ENCODE measurements at places on chromosomes 13 and 19.

GRCh38 chr19:33177417-33177979 lies 16.6 kb upstream of the LRP3 start:
- ATAC-seq: no peak

DNA sequence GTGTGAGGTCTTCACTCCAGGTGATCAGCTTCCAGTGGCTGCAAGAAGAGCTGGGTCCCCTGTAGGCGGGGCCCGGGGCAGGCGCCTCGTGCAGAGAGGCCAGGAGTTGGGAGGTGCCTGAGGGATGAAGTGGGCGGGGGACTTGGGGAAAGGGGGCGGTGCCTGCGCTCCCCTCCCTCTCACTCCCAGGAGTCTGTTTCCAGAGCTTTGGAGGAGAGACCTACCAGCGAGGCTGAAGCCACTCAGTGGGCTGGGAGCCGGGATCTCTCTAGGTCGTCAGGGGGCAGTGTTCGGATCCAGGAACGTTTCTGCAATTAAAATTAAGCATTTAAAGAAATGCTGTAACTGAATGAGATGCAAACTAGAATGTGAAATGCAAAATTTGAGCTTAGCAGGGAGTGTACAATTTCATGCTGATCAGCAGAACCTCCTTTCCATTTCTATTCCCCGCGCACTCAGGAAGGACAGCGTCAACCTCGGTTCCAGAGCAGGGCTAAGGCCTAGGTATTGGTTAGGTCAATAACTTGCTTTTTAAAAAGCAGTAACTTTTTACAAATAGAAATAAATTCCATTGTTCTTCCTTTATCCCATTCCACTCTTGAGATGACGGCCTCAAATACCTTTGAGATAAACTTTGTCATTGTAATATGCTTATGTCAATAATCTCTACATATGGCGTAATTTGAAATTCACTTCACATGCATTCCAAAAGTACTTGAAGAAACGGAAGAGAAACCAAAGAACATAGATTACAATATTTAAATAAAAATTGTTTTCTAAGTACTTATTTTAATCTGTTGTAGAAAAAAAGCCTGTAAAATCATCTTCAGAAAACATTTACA lies 11.6 kb downstream of the ZNF160 start:
- ATAC-seq: no peak

DNA sequence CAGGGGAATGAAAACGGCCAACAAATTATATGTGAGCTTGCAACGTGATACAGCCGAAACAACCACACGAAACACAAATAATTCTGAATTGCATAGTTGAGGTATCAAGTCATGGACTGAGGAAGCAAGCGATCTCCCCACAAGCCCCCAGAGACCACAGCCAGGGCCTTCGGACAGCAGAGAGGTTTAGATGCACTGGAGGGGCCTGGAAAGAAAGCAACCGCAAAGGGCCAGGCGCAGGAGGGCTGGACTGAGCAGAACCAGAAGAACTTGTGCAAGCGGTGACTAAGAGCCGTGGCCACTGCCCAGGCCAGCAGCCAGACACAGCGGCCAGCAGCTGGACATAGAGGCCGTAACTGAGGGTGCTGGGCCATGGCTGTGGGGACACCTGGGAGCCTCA lies 131.4 kb downstream of the TNFRSF19 start:
- peak; percentile 86 for ATAC-seq

DNA sequence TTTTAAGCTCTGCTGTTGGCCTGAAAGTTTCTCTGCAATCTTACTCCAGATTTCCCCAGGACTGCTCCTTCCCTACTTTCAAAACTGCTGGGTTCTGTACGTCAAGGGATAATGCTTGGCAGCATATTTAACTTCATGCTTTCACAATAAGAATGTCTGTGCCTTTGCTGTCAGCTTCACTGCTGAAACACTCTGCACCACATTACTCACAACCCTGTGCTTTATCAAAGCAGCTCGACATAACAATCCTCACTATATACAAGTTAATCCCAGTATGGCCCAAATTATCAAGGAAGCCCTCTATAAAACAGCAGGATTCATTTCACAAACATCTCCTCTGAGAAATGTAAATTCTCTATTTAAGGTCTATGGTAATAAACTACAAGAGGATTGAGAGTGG lies 17.5 kb downstream of the LATS2 start:
- peak; percentile 93 for ATAC-seq

- ATAC-seq: no peak
Observed at GRCh38 chr13:30832845-30833332, 73.2 kb upstream of the MEDAG start.

DNA sequence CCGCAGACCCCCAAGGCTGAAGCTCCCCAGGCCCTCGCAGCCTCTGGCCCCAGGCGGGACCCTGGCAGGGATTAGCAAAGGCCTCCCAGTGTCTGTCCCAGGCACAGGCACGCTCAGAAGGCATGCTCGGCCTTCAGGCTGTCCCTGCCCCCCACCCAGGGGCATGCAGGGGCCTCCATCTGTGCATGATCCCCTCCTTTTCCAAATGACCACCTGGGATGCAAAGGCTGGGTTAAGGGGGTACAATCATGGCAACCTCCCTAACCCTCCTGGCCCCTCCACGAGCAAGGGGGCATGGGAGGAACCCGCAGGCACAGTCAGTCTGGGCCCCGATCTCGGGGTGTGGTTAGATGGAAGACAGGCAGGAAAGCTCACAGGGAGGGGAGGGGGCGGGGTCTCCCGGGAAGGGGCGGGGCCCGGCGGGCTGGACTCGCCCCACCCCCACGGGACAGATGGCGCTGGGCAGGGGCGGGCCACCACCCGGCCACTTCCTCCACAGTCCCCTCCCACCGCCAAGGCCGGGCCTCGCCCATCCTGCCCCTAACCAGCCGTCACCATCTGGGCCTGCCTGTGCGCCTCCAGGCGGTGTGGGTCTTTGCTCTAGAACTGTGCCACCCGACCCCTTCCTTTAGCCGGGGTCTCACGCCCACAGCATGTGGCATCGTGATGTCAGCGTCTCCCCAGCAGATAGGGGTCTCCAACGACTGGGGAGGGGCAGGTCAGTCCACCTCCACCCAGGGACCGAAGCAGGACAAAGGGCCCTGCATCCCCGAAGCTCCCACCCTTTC lies 7.0 kb upstream of the REXO1 start:
- ATAC-seq: peak; percentile 76

- ATAC-seq: no peak
Observed at GRCh38 chr13:39637890-39638289, 17.6 kb upstream of the COG6 start.

- ATAC-seq: no peak
Observed at GRCh38 chr19:38642176-38642575, 5.3 kb upstream of the ACTN4 start.

DNA sequence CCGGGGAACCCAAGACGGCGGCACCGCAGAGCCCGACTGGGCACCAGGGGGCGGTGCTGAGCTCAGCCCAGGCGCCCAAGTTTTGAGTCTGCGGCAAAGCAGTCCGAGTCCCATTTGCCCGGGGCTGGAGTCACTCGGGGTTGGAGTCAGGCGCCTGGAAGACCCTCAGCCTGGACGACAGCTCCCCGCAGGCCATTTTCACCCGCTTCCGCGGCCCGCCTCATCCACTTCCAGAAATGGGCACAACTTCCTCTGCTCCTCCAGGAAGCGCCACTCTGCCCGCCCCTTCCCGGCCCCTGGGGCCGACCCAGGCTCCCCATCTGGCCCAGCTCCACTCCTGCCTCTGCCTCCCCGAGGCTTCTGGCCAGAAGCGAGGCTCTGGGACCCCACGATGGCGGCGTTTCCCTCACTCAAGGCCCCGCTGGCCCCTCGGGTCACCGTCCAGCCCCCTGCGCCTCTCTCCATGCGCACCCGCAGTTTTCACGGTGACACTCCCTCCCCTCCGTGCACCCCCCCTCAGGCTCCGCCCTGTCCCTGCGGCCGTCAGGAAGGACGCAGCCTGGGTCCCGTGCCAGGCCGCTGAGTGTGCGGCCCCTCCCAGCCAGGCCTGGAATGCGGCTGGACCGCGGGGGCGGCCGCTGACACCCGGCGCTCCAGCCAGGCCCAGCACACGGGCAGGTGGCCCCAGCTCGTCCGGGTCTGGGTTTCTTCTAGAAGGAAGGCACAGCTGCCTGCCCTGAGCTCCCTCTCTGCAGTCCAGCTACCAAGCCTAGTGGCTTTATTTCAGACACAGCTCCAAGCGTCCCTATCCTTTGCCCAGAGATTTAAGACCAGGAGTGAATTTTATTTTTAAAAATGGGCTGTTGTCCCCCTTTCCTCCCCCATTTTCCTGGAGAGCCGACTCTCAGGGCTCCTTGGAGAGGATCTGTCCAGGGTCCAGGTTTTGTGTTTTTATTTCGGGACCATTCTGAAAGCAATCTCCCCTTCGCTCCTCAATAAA lies 4.7 kb downstream of the SERTAD1 start:
- peak; percentile 87 for ATAC-seq

DNA sequence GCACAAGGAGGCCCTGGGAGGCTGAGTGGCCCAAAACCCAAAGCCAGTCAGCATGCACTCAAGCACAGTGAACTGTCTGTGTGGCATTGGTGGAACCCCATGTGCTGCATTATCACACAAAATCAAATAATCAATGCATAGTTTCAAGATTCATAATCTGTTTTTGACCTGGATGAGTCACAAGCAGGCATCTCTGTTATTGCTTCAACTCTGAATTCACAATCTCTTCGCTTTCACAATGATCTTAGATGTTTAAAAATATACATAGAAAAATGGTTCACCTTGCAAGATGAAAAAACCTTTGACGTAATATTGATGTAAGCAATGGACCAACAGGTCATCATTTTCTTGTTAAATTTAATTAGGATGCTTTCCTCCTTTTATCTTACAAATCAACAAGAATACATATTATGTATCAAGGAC lies 455.4 kb downstream of the IRS2 start:
- no peak for ATAC-seq

GRCh38 chr13:23321535-23322241 lies 111.8 kb downstream of the SACS start:
- peak; percentile 90 for ATAC-seq

DNA sequence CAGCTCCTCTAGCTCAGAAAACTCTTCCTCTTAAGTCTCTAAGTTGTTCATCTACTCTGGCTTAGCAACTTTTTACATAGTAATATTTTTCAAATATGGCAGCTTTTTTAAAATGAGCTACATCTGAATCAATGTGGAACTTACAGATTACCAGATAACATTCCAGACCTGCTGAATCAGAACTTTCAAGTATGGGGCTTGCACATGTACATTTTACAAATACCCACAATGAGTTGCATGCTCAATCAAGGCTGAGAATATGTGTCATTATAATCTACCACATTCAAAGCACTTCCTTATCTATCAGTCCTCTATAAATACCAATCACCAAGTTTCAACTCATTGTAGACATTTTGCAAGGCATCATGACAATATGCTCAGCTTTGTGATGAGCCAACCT lies 383.1 kb downstream of the FGF14 start:
- no peak for ATAC-seq

GRCh38 chr13:29852472-29853054 lies 2.1 kb upstream of the UBL3 start:
- no peak for ATAC-seq

DNA sequence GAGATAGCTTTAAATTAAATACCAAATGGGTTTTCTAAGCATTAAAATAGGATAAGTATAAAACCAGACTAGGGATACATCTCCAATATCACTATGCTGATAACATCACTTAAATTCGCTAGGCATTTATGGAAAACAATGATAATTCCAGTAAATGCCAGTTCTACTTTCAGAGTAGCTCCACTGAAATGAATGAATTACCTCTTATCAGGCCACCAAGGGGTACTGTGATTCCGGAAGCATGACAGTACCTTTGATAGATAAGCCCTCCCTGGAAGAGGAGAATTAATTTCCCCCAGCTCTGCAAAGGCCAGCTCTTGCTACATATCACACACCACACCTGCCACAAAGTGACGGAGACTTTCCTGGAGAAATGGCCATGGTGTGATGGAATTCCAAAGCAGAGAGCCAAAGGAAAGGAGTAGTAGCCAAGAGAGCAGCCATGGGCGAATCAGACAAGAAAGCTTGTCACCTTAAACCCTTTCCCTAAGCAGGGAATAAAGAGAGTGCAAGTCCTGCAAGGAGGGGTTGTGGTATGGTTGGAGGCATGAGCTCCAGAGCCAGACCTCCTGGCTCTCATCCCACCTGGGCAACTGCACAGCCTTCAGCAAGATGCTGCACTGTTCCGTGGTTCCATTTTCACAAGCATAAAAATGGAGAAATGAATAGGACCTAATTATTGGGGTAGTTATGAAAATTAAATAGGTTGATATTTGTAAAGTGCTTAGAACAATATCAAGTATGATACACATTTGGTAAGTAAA lies 423.1 kb downstream of the FGF14 start:
- no peak for ATAC-seq

DNA sequence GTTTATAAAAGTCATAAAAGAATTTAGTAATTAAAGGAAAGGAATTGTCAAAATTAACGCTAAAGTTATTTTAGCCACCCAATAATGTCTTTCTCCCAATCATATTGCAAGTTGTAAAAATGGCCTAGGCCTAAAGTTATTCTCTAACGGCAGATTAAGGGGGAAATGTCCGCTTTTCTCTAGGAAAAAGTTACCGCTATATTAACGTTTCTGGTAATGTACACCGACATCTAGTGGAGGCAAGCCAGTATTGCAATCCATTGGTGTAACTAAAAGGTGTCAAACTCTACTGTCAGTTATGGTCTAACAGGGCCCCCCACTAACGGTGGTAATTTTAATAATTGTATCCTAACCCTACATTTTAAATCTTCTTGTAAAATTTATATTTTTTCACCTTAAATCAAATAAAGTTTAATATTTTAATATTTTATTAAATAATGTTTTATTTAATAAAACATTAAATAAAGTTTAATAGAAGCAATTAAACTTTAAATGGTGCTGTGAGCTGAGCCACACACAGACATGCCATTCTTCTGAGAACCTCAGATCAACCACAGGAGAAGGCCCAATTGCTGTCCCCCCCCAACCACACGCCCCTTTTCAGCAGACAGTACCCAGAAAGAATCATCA lies 35.9 kb upstream of the ZSCAN5A start:
- no peak for ATAC-seq

DNA sequence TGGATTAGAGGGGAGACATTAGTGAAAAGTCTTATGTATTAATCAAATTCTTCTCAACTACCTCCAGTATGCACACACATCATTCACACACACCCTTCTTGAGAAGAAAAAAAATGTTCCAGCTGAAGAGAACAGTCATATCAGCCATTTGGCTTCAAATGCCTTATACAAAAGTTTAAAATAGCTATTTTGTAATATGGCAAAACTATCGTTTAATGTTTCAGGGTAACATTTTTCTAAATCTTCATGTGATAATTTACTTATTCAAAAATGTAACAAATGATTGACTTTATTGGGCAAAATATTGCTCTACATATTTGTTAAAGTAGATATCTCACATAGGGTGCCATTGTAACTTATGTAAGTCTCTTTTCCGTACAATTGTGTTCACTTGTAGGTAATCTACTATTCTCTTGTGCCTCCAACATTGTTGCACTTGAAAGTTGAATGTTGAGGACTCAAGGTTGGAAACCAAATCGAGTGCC lies 13.6 kb downstream of the ZIC2 start:
- no peak for ATAC-seq

GRCh38 chr19:33866696-33867095 lies 70.0 kb downstream of the KCTD15 start:
- no peak for ATAC-seq

GRCh38 chr19:7513809-7514642 lies 1.9 kb upstream of the ZNF358 start:
- ATAC-seq: no peak

All from gastroesophageal sphincter (tissue), 4 donors.